SW 1271 (cell line): ENCODE measurements at places on chromosomes 6 and 20.
A peak's percentile ranks its signal among the peaks of the same experiment; 100 is the strongest.

- DNase-seq, result no peak
Measured at GRCh38 chr6:132520953-132521352, 8.0 kb upstream of the STX7 start.

- DNase-seq, result no peak
Measured at GRCh38 chr20:33896509-33896908, 85.4 kb downstream of the CHMP4B start.

DNA sequence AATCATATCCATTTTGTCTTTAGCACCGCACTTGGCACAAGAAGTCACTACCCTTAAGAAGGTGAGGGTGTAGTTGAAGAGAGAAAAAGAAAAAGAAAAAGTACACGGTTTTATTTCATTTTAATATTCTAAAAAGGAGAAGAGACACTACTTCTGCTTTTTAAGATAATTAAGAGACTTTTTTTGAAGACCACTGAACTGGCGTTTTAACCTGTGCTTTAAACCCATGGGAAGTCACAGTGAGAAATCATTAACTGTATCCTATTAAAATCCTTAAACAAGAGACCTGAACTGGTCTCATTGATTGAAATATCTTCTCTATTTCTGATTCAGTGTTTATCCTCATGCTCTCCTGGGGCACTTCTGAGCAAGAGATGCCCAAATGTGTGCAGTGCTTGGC, 243.5 kb downstream of the TMEM242 start:
- DNase-seq, result no peak

DNA sequence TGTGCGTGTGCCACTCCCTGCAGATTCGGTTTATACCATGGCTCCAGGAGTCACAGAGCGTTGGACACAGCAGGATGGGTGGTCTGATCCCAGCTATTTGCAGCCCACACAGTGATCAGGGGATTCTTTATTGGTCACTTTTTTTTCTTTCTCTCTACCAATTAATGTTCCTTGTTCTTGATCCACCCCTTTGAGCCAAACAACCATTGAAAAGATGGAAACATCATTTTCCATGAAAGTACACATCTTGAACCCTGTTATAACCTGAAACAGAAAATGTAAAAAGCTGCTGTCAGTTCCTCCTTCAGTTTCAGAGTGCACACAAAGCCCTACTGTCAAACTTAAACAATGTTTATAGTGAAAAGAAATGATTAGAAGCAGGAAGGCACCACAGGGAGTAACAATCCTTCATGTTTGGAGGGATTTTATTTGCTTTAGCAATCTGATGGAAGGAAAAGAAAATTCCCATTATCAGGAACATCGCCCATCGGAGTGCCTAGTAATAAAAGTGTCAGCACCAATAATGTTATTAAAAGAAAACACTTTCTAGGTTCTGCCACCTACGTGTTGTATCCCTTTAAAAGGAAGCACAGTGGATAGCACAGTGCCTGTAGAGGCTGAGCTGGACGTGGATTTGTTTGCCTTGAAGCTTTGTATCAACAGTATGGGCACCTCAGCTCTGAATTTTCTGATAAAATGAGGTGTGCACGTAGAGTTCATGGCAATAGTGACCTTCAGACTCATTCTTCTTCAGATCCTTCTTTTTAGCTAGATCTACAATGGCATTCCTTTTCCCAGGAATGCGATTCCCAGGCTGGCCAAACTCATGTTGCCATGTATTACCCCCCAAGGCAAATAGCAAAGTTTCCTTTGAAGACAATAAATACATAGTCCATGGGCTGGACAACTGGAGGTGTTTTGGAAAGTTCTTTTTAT, 16.1 kb upstream of the THBD start:
- DNase-seq, result no peak

DNA sequence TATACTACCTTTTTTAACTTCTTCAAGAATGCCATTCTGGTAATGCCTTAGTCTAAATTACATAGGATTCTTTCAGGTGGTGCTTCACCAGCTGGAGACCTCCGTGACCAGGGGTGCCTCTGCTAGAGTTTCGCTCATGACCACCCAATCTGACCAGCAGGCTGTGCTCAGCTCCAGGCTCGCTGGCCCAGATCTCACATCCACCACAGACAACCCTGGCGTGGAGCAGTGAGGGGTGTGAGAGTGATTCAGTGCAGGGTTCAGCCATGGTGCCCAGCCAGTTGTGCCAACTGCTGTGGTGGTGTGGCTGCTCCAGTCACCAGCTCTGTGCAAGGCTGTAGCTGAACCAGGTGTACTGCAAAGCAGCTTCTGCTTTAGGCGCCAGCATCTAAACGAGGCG, 198.6 kb downstream of the MMUT start:
- DNase-seq, result no peak

DNA sequence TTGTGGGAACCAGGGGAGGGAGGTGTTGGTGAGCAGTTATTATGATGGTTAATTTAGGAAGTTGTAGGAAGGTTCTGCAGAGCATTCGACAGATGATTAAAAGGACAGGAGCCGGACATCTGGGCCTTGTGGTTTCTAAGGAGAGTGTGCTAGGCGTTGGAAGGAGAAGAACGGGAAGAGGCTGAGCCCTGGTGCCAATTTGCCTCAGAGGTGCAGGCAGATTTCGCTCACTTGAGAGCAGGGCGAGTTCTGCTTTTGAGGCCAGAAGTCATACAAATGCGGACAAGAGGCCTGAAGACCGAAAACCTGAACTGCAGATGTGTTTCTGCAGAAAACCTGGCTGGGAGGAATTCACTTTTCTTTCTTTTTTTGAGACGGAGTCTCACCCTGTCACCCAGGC, 30.5 kb upstream of the RPS6KA2 start:
- no peak for DNase-seq

DNA sequence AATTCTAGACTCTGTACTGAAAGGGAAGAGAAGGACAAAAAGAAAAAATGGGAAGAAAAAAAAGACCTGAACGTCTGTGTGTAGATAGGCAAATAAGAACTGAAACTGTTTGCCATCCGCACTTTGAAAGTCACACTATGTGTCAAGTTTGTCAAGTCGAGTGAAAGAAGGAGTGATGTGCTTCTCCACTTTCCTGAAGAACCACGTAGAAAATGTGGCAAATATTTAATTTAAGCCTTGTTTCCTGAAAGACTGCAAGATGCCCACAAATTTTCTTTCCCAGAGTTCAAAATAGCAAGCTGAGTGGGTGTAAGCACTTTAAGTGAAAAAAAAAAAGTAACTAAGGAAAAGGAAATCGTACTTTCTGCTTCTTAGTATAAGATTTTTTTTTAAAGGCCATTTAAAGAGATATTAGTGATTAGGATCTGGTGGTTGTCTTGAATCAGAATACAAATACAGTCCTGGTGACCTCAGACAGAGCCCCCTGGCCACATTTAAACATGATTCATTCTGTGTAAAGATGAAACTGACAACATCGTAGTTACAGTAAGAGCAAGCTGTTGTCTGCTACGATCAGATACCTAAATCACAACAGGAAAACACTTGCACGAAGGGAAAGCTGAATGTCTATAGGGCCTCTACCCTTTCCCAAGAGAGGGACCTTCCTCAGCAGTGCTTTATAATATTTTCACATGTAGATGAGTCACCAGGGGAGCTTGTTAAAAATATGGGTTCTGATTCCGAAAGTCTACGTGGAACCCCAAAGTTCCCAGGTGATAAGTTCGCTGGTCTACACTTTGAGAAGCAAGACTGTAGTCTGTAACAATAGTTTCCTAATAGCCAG, 102.3 kb downstream of the HIVEP2 start:
- peak; percentile 56 for DNase-seq

DNA sequence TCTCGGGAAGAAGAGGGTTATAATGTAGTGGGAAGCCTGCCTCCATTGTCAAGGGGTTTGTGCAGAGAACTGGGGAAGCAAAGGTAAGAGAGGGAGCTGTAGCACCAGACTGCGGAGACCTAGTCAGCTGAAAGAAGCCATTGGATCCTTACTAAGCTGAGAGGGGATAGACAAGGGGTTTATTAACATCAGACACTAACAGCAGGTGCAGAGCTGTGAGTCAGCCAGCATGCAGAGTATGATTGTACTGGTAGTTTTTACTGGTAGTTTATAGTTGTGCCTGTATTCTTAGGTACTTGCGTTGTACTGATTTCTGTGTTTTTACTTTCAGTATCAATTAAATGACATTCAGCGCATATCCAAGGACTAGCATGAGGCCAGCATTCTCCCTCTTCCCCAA, 17.8 kb upstream of the COL19A1 start:
- no peak for DNase-seq
